ENCODE measurements at places on chromosomes 16 and 17.

GRCh38 chr17:57107498-57108101 lies 22.6 kb downstream of the AKAP1 start:
- peak; percentile 92 for DNase-seq

DNA sequence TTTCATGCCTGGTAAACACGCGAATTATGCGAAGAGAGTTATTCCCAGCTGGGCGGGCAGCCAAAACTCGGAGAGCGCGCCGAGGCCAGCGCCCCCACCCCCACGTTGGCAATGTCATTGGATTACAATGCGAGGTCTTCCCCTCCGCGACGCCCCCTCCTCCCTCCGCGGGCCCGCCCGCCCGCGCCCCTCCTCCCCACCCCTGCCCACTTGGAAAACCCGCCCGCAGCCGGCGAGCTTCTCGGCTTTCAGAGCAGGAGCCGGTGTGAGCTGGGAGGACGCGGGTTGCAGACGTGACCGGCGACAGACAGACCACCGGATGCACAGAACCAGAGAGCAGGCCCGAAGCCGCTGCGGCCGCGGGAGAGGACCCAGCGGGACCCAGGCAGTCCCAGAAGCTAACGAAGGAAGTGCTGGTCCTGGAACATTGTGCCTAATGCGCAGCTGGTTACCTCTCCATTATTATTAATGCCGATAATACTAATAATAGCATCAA lies 4.0 kb downstream of the NOG start:
- DNase-seq = peak; percentile 10

- DNase-seq = peak; percentile 48
Observed at GRCh38 chr16:71383054-71383773, 24.7 kb downstream of the CALB2 start.

DNA sequence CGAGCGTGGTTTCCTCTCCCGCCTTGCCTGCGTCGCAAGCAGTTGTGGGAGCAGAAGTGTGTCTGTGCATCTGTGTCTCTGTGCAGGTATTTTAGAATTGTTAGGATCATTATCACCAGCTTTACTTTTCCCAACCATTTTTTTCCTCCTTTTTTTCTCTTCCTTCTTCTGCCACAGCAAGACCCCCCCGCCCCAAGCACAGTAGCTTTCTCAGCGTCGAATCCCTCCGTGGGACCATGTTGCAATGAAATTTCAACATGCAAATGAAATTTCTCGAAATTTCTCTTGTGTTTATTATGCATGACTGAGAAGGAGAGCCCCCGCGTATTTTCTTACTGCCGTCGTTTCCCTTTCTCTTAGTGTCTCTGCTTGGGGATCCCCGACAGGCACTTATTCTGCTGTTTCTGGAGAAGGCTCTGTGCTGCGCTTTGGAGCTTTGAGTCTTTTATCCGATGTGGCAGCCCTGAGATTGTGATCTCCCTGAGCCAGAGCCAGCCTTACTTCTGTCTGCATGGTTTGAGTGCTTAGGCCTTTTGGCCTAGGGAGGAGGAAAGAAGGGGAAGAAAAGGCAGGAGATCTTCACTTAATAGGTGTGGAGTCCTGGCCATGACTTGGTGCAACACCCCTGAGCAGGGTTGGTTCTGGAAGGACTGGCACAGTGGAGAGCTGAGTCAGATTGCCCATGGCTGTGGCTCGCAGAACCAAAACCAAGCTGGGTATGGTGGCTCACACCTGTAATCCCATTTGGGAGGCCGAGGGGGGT lies 5.0 kb downstream of the ARMC7 start:
- DNase-seq = no peak

DNA sequence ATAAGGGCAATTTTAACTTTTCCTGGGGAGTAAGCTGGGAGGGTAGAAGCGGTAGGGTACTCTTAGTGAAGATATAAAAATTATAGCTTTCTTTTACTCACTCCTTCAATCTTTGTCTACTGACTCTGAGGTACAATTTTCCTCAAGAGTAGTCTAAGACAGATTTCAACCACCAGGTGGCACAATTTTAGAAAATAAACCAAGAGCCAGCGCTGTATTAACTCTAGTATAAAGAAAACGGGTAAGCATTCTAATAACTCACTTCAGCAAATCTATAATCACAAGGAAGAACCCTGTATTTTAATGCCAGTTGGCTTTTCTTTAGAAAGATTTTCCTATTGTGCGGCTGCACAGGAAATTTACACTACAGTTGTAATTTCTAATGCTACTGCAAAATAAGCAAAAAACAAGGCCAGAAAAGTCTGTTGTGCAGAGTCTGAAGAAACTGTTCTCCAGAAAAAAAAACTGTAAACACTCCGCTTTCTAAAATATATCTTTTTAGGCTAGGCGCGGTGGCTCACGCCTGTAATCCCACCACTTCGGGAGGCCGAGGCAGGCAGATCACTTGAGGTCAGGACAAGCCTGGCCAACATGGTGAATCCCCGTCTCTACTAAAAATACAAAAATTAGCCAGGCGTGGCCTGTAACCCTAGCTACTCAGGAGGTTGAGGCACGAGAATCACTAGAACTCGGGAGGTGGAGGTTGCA lies 1.9 kb downstream of the CMC2 start:
- peak; percentile 65 for DNase-seq

GRCh38 chr17:57707892-57708291 lies 37.2 kb downstream of the CCDC182 start:
- DNase-seq = no peak

GRCh38 chr17:80427366-80428282 lies 12.7 kb downstream of the ENDOV start:
- DNase-seq = no peak

DNA sequence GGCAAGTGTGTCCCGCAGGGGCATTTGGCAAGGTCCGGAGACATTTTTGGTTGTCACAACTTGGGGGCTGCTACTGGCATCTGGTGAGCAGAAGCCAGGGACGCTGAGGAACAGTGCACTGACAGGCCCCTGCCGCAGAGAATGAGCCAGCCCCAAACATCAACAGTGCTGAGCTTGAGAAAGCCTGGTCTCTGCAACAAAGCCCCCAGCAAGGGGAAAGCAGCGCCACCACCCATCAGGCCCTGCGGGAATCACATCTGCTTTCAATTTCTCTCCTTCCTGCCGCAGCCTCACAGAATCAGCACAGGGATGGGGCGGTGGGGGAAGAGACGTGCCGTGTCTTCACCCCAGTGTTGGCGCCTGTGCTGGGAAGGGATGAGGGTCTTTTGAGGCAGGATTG lies 14.8 kb upstream of the PRPSAP1 start:
- no peak for DNase-seq

- DNase-seq = peak; percentile 15
Observed at GRCh38 chr16:47460359-47460710, 528 bp downstream of the ITFG1 start.

- no peak for DNase-seq
Observed at GRCh38 chr17:67035131-67036083, 8.9 kb upstream of the CACNG1 start.

DNA sequence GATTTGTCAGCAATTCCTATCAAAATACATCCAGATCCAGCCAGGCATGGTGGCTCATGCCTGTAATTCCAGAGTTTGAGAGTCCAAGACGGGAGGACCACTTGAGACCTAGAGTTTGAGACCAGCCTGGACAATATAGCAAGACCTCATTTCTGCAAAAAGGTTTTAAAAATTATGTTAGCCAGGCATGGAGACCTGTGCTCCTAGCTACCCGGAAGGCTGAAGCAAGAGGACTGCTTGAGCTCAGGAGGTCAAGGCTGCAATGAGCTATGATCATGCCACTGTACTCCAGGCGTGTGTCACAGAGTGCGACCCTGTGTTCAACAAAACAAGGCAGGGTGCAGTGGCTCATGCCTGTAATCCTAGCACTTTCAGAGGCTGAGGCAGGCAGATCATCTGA lies 215.2 kb downstream of the CPPED1 start:
- DNase-seq = no peak

DNA sequence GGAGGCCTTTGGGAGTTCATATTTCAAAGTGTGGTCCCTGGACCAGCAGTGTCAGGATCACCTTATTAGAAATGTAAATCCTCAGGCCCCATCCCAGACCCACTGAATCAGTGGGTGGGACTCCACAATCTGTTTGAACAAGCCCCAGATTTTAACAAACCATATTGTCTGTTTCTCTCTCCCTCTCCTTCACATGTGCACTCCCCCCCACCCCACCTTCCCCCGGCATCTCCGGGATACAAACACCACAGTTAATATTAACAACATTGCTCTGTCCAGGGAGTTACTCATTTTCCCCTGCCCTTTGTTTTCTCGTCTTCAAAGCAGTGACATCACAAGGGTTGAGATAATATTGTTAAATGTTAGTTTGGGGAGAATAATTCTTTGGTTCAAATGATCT lies 127.3 kb downstream of the KATNIP start:
- DNase-seq = peak; percentile 5

DNA sequence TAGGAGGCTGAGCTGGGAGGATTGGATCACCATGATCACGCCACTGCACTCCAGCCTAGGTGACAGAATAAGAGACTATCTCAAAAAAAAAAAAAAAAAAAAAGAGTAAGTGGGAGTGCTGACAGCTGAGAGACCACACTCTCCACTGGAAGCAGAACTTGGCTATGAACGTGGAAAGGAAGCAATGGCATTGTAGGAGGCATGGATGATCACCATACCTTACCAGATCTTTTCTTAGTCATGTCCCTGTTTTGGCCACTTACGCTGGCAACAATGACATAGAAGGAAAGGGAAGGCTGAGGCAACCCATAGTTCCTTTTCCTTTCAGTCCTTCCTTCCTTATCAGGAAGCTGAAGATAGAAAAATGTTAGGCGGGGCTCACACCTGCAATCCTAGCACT lies 3.7 kb upstream of the ATP1B2 start:
- no peak for DNase-seq

- DNase-seq = no peak
Observed at GRCh38 chr16:13426269-13426668, 493.7 kb upstream of the ERCC4 start.

GRCh38 chr17:31140111-31140510 lies 45.3 kb downstream of the NF1 start:
- DNase-seq = no peak

DNA sequence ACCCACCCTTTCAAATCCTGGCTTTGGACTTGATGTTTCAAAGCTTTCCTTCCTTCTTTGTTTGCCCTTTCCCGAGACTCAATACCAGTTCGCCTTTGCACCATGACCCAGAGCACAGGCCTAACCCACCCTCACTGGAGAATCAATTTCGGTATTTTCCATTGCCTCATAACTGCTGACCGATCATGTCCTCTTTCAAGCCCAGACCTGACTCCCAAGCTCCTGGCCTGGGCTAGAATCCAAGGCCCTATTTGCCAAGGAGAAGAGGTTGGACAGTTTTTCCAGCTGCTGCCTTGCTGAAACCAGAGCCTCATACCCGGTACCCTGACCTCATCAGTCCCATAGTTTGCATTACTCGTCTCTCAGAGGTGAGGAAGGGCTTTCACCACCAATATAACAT lies 35.3 kb upstream of the HELZ start:
- DNase-seq = no peak

GRCh38 chr16:57640612-57641011 lies 12.2 kb downstream of the ADGRG1 start:
- DNase-seq = no peak

DNA sequence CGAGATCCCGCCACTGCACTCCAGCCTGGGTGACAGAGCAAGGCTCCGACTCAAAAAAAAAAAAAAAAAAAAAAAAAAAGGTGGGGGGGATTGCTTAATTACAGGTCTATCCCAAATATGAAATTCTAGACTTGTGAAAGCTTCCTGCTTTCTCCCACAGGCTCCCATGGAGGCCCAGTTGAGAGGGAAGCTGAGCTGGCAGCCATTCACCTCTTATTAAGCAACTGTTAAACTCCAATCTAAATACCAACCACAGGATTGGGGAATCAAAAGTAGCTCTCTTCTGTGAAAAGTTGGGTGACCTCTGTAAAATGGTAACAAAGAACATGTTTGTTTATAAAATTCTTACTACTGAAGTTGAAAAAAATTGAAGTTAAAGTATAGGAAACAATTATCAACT lies 45.8 kb upstream of the STAC2 start:
- DNase-seq = no peak

GRCh38 chr16:26733710-26734109 lies 333.0 kb upstream of the C16orf82 start:
- no peak for DNase-seq

DNA sequence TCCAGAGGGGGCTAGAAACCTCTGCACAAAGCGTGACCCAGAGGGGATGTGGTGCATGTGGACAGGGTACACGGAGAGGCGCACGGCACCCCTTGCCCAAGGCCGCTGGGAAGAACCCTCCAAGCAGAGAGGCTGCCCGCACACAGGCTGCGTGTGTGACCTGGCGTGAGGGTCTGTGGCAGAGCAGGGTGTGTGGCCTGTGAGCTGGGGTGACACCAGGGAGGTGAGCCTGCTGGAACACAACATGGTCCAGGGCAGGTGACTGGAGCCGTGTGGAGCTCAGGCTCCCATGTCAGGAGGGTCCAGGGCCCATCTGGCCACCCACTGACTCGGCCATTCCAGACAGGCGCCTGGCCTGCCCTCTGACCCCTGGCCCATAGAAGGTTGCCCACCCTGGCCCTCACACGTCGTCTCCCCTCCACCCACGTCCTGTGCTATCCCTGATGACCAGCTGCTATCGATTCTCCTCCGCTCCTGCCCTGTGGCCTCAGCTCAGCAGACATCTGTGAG lies 14.8 kb upstream of the TMEM204 start:
- DNase-seq = no peak

DNA sequence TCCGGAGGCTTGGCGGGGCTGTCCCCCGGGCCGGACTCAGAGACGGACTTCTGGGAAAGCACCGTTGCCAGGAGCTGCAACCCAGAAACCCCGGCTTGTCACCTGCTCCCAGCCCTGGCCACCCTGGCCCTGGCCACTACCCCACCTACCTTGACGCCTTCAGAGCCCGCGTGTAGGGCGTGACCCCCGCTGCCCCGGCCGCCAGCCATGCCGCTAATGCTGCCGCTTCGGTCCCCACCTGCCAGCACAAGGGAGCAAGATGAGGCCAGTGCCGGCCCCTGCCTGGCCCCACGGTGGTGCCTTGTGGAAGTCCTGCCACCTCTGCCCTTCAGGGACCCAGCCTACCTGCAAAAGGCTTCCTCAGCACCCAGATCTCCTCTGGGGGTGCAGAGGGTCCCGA lies 11.4 kb downstream of the CASKIN1 start:
- DNase-seq = no peak

DNA sequence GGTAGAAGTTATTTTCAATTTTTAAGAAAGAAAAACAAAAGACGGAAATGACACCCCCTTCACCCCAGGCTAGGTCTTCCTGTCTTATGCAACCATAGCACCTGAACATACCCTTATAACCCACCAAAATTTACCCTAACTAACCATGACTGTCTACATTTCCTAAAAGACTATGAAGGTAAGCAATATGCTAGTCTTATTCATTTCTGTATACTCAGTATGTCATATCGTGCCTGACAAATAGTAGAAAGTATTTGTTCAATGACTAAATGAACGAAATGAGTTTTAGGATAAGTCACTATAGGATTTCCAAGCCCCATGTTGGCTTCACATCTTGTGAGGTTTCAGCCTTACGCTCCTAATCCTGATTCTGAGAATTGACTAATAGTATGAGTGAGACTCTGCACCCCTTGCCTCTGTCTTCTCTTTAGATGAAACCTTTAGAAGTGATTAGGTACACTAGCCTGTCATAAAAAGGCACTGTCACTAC lies 6.5 kb downstream of the ADAT1 start:
- DNase-seq = no peak

GRCh38 chr16:21163576-21163975 lies 5.1 kb downstream of the LDAF1 start:
- DNase-seq = peak; percentile 25

- DNase-seq = no peak
Observed at GRCh38 chr17:12048843-12049473, 28.3 kb downstream of the MAP2K4 start.

GRCh38 chr17:44829523-44830358 lies at the start of gene GJC1:
GJC1 (minus strand) TSS chr17:44830287; CDS start chr17:44805817, 24,470 bp downstream.
- peak; percentile 59 for DNase-seq
